ENCODE measurements at places on chromosomes 5 and 9.

GRCh38 chr9:7289773-7290172, 509.8 kb downstream of the DMAC1 start:
- no peak for DNase-seq

DNA sequence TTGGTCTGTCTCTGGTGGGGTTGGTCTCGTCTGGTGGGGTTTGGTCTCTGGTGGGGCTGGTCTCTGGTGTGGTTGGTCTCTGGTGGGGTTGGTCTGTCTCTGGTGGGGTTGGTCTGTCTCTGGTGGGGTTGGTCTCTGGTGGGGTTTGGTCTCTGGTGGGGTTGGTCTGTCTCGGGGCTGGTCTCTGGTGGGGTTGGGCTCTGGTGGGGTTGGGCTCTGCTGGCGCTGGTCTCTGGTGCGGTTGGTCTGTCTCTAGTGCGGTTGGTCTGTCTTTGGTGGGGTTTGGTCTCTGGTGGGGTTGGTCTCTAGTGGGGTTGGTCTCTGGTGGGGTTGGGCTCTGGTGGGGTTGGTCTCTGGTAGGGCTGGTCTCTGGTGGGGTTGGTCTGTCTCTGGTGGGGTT, 16.3 kb upstream of the CD74 start:
- no peak for DNase-seq

- no peak for DNase-seq
These were observed 42.9 kb downstream of the ZNF474 start for GRCh38 chr5:122172207-122172606.

- DNase-seq: no peak
These were observed 5.2 kb downstream of the RFX3 start for GRCh38 chr9:3520564-3520963.

GRCh38 chr9:111953444-111953843, 56.8 kb downstream of the UGCG start:
- no peak for DNase-seq

- no peak for DNase-seq
These were observed 28.1 kb downstream of the ARHGAP26 start for GRCh38 chr5:142798099-142798770.

DNA sequence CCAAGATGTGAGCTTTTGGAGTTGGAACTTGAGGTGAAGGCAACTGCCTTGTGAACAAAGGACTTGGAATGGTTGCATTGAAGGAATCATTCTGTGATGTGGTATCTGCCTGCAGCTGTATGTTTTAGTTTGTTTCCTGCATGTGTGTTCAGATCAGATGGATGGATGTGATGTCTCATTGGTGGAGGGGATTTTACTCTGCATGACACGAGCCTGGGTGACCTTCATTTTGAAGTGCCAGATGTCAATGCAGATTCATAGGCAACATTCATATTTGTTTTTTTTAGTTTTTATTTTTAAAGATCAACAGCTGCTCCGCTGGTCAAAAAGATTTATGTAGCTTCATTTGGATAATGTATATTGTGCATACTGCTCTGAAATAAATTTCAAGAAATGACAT, 13.5 kb downstream of the FBXL7 start:
- no peak for DNase-seq

DNA sequence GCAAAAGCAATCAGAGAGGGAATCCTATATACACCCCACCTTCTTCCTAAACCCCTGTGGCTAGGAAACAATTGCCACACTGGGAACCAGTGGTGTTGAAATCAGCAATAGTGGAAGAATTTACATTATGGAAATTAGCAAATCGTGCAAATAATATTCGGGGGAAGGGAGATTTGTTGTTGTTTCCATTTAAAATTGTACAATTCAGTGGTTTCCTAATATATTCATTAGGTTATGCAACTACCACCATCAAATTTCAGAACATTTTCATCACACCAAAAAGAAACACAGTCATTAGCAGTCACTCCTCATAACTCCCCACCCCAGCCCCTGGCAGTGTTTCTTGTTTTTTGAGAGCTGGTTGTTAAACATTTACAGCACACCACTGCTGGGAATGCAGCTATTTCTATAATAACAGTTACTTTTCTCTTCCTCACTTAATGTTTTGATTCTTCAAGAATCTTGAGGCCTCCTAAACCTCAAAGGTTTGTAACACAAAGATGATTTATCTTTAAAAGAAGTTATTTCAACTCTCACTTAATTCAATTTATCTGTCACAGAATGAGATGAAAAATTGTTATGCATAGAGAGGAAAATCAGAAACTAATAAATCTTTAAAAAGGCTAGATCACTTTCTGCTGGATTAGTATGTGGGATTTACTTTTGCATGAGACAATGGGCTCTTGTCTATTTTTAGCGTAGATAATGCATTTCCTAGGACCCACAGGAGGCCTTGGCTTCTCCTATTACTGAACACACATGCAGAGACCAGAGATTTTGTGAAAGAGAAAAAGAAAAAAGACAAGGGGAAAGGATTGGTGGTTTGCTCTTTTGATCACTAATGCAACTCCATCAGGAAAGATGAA, 91.8 kb upstream of the DAPK1 start:
- no peak for DNase-seq

DNA sequence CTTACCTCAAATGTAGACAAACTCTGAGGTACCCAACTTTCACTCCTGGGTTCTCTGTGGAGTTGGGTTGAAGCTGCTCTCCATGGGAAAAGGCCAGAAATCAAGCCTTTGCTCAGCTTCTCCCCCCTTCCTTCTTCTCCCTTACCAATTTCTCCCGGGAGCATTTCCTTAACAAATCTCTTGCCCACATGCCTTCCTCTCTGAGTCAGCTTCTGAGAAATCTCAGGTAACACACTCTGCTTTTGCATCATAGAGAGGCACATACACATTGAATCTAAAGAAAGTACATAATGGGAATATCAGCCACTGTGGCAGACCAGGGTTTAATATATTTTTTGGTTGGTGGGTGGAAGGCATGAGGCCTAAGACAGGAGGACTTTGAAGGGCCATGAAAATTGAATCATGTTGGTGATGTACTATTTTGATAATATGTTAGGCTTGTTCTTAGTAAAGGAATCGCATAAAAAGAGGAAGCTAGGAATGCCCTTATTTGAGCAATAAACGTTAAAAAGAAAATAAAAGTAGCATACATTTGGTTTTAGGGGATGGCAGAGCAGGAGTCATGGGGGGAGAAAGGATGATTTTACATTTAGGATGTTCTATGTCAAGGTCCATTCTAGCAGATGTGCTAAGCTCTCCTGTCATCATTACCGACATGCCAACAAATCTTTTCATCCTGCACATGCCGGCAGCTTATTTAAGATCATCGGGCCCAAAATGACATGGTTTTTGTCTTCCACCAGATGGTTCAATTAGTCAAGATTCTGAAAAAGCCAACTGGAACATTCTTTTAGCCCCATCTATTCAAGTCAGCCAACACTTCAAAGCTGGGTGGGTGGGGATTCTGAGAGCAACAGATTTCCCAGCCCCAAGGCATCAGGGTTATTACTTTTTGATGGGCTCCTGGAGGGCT, 199.5 kb upstream of the CLINT1 start:
- no peak for DNase-seq

- no peak for DNase-seq
These were observed 12.2 kb downstream of the CDC42SE2 start for GRCh38 chr5:131276072-131276471.

DNA sequence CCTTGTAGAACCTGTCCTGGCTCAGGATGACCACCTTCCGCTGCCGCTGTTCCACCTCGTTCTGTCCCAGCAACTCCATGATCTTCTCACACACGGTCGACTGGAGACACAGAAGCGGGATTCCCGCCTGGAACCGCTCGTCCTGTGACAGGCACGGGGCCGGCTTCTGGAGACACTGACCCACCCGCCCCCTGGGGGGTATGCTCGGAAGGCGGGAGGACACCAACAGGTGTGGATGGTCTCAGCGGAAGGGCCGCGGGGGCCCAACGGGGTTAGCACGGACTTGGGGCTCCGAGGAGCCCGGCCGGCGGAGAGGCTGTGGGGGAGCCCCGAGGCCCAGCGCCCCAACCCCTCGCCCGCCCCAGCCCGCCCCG, 530 bp downstream of the UCK1 start:
- DNase-seq: no peak

DNA sequence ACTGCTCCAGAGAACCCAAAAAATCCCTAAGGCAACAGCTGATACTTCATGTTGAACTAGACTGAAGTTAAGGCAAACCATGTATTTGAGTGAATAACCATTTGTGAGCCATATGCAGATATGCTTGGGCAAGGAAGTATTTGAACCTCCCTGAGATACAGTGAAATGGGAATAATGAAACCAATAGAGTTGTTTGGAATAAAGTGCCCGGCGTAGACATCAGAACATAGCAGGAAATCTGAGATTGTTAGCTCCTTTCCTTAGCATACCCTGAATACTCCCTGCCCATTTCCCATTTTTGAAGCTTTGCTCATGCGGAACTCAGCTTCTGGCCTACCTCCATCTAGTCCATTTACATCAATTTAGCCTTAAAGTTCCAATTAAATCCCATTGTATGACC, 611.9 kb downstream of the EFNA5 start:
- DNase-seq: no peak

DNA sequence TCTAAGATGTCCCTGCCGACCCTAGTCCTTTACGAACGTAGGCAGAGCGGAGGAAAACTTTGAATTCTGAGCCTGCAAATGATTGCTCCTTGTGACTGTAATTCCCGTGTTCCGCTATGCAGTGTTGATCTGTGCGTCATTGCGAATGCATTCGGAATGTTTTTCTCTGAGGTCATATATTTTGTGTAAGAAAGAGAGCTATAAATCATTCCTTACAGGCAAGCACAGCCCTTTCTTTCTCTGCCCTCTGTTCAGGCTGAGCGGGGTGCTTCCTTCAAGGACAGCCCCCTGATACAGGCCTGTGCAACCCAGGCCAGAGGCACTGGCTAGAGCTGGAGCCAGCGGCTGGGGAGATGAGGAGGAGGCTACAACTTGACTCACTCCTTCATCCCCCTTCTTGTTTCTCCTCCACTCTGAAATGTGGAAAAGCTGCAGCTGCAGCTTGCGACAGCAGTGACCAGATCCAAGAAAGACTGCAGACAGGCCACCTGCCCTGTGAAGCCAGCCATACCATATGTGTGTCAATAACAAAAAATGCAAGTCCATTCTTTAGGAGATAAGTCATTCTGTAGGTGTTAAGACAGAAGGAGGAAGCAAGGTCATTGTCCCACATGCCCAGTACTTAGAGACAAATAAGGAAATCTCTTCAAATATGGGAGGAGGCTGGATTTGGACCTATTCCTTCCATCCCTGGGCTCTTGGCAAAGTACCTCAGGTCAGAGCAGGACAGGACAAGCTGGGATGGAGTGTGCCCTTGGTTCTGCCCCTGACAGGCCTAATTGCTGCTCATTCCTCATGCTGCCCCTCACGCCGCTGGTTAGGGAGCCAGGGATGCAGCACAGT, 345.7 kb upstream of the WWC1 start:
- no peak for DNase-seq

DNA sequence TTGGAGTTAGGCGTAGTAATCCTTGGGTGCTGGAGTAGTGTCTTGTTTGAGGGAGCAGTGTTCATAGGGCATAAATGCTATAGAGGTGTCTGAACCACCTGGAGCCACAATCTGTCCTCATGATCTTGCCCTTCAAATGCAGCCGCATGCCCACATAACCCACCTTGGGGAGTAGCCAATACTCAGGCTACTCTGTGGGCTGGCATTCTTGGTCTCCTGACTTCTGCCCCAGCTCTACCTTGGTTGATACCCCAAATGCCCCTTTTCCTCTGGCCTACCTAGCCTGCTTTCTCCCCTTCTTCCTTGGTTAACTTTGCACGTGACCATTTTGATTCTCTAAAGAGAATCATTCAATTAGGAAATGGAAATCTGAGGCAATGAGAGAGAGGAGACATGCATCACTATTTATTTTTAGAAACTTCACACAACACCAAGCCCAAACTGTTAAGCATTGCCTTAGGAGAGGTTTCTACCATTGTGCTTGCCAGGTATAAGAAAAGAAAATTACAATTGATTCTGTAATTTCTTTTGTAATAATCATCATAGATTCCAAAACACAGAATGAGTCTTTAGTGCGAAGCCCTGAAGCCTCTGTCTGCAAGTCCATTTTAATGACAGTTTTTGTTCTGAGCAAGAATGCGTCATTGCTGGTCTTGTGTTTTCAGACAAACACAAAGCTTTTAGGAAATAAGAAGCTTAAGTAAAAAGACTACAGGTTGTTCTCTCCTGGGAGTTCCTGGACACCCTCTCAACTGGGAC, 135.2 kb downstream of the C9orf152 start:
- DNase-seq: no peak

DNA sequence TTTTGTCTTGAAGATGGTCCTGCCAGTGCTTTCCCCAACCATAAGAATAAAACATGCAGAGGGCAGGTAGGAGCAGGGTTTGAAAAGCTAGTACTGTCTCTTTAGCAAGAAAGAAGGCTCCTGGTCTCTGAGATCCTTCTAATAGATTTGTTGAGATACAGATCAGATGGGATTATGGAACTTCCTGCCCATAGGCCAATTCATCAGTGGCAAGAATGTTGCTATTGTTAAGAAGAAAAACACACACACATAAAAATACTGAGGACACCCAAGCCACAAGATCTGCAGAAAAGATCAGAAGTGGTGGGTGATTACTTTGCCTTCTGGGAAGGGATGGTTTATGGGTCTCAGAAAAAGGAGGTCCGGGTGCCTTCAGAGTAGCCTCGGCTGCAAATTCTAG, 59.8 kb downstream of the TNC start:
- no peak for DNase-seq

- DNase-seq: no peak
These were observed 139.0 kb upstream of the ITGA1 start for GRCh38 chr5:52648726-52649125.

DNA sequence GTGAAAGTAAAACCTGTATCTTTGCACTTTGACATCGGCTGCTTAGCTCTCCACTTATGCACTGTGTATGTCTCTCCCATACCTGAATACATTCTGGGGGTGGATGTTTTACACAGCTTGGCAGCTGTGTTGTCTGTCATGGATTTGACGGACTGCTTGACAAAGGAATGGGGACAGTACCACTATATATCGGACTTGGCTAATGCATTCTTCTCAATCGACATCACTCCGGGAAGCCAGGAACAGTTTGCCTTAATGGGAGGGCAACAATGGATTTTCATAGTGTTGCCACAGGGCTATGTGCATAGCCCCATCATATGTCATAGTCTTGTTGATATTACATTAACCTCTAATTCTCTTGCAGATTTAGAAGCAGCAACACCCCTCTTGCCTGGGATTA, 1008.3 kb downstream of the DNAH5 start:
- no peak for DNase-seq

DNA sequence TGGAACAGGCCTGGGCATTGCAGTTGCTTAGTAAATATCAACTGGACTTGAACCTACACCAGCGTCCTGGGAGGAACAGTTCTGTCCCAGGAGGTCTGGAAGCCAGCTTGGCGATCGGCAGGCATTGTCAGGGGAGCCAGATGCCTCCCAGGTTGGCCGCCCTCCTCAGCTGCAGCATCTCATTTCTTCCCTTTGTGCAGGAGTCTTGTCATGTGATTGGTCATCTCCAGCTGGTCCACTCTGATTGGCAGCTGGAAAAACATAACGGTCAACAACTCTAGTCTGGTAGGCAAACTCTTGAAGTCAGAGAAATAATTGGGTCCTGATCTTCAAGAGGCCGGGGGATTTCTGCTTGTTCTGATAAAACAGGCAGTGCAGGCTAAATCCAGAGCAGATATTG, 29.6 kb upstream of the NCS1 start:
- no peak for DNase-seq

GRCh38 chr9:84271921-84272556, 68.5 kb downstream of the SLC28A3 start:
- no peak for DNase-seq
